ENCODE measurements at places on chromosomes 11 and 22. TPM values are rescaled to one million over a fixed set of nuclear protein-coding genes. Genes with fewer than 3 reads are reported as not detected.

Gene GTSE1
- 0.29 TPM for total RNA-seq

Gene FAM168A
- 28.8 TPM for total RNA-seq

Gene ADAMTS8
- 0.44 TPM for total RNA-seq

Gene DUSP8
- total RNA-seq, result 0.80 TPM

Gene SYT12
- 10.2 TPM for total RNA-seq

Gene FLRT1
- total RNA-seq, result not detected

Gene TEX54
- 1.6 TPM for total RNA-seq

Gene CD82
- 12.0 TPM for total RNA-seq

Gene RIMBP3B
- total RNA-seq, result not detected

Gene ART1
- total RNA-seq, result not detected

Gene CNTF
- total RNA-seq, result 0.66 TPM

Gene CCDC73
- total RNA-seq, result not detected

Gene RBMXL2
- total RNA-seq, result not detected

Gene PARVG
- total RNA-seq, result 39.2 TPM

Gene ANKK1
- total RNA-seq, result 1.4 TPM

Data from breast epithelium (tissue), 4 donors.